NCI-H146 (cell line): ENCODE measurements at places on chromosomes 5 and 9.

DNA sequence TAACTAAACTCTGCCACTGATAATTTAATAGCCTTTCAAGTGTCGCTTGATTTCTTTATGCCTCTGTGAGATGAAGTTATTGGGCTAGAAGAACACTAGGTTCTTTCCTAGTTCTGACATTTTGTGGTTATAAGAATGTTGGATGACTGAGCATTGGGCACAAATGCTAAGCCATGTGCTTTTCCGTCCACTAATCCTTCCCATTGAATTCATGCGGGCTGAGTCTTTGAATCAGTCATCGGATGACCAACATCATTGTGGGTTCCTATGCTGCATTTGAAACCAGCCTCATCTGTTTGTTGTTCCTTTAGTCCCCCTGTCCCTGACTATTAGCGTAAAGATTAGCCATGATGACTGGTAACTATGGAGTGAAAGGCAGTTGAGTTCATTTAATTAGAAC is 58.5 kb downstream of the ALDH1A1 start:
- no peak for DNase-seq

DNA sequence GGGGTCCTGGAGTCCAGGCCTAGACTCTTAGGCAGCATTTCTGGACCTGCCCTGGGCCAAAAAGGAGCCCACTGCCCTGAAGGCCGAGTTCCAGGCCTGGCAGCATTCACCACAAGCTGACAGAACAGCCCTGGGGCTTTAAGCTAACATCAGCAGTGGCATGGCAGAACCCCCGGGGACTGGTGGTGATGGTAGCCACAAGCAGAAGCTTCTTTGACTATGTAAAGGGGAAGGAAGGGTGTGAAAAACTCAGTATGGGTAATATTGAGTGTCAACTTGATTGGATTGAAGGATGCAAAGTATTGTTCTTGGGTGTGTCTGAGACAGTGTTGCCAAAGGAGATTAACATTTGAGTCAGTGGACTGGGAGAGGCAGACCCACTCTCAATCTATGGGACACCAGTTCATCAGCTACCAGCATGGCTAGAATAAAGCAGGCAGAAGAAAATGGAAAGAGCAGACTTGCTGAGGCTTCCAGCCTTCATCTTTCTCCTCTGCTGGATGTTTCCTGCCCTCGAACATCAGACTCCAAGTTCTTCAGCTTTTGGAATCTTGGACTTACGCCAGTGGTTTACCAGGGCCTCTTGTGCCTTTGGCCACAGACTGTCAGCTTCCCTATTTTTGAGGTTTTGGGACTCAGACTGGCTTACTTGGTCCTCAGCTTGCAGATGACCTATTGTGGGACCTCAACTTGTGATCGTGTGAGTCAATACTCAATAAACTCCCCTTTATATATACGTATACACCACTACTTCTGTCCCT is 661.0 kb upstream of the C9orf72 start:
- no peak for DNase-seq

- DNase-seq = no peak
Observed at GRCh38 chr9:91654527-91654926, 230.9 kb upstream of the NFIL3 start.

DNA sequence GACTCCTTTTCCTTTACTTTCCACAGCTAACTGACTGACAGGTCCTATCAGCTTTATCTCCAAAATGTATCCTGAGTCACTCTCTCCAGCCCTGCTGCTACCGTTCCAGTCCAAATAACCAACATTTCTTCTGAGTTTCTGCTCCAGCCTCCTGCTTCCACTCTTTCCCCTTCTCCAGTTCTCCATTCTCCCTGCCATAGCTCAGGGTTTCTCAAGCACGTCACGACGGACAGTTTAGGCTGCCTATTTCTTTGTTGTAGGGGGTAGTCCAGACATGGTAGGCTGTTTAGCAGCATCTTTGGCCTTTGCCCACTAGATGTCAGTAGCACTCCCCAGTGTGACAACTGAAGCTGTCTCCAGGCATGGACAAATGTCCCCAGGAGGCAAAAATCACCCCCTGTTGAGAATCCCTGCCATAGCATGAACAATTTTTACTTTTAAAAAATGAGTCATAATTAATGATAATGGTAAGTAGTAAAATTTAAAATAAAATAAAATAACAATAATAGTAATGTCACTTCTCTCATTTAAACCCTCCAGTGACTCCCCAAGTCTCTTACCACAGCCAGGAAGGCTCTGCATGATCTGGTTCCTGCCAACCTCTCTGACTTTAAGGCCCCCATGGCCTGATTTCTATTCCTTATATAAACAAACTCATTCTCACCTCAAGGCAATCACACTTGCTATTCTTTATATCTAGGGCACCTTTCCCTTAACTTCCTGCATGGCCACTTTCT is 105.4 kb upstream of the FER start:
- DNase-seq = peak; percentile 26

DNA sequence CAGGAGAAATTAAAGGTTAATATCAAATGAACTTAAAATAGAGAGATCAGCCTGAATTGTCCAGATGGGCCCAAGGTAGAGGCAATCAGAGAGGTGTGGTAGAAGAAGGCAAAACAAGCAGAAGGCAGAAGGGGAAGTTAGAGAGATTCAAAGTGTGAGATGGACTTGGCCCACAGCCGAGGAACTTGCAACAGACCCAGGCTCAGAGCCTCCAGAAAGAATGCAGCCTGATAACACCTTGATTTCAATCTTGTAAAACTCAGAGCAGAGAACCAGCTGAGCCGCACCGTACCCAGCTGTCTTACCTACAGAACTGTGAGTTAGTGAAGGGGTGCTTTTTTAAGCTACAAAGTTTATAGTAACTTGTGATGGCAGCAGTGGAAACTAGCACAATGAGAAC is 190.9 kb downstream of the RFK start:
- DNase-seq = no peak

- no peak for DNase-seq
Observed at GRCh38 chr9:128898845-128899565, 17.1 kb downstream of the LRRC8A start.

- no peak for DNase-seq
Observed at GRCh38 chr5:168820874-168821273, 241.7 kb upstream of the PANK3 start.

DNA sequence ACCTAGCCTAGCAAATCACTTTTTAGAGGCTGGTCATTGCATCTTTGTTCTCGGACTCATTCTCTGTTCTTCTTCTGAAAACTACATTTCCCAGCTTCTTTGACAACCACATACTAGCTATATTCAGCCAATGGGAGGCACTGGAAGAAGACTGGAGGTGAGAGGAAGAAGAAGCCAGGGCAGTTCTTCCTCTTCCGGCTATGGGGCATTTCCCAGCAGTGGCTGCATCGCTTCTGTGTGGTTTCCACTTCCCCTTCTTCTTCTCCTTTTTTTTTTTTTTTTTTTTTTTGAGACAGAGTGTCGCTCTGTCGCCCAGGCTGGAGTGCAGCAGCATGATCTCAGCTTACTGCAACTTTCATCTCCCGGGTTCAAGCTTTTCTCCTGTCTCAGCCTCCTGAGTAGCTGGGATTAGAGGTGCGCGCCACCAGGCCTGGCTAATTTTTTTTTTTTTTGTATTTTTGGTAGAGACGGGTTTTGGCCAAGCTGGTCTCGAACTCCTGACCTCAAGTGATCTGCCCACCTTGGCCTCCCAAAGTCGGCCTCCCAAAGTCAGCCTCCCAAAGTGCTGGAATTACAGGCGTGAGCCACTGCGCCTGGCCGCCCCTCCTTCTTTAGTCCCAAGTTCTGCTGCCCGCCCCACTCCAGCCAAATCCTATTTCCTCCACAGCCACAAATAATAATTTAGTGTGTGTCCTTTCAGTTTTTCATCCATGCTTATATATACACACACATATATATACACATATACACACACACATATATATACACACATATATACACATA is 6.9 kb upstream of the UBAP1 start:
- no peak for DNase-seq

DNA sequence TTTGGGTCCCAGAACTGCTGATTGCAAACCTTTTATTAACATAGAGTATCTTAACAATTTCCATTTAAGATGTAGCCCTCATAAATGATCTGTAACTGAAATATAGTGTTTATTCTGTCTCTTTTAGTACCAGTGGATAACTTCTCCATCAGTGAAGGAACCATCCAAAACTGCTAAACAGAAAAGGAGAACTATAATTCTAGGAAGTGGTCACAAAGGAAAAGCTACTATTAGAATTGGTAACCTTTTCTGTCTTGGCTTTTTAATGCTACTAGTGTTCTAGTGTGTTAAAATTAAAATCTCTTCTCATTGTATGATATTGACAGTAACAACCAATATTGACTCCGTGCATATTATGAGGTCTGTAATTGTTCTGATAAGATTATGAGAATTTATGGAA is 12.8 kb downstream of the CEP78 start:
- no peak for DNase-seq

- DNase-seq = no peak
Observed at GRCh38 chr5:19902316-19902934, 85.6 kb downstream of the CDH18 start.

- DNase-seq = no peak
Observed at GRCh38 chr5:133889271-133889905, 79.0 kb downstream of the C5orf15 start.

DNA sequence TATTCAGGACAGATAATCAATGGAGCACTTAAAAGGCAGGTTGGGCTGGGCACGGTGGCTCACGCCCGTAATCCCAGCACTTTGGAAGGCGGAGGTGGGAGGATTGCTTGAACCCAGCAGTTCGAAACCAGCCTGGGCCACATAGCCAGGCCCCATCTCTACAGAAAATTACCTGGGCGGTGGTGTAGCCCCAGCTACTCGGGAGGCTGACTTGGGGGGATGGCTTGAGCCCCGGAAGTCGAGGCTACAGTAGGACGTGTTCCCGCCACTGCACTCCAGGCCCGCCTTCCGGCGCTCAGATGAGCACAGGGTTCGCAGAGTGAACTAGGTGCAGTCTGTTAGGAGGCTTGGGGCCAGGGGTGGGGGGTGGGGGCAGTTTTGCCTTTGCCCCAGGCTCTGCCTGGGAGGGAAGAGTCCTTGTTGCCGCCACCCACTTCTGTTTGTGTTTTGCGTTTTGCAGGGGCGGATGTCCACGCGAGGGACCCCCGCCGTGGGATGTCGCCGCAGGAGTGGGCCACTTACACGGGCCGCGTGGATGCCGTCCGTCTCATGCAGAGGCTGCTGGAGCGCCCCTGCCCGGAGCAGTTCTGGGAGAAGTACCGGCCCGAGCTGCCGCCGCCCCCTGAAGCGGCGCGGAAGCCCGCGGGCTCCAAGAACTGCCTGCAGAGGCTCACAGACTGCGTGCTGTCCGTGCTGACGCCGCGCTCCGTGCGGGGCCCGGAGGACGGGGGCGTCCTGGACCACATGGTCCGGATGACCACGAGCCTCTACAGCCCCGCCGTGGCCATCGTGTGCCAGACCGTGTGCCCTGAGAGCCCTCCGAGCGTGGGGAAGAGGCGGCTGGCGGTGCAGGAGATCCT is 85.2 kb downstream of the ANKRD33B start:
- DNase-seq = no peak

DNA sequence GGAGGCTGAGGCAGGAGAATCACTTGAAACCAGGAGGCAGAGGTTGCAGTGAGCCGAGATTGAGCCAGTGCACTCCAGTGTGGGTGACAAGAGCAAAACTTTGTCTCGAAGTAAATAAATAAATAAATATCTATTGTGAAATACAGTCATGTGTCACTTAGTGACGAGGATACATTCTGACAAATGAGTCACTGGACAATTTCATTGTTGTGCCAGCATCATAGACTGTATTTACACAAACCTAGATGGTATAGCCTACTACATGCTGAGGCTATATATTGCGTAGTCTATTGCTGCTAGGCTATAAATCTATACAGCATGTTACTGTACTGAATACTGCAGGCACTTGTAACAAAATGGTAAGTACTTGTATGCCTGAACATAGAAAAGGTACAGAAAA is 61.1 kb upstream of the CCL21 start:
- DNase-seq = no peak

GRCh38 chr5:176901260-176902101 is 2.3 kb upstream of the HK3 start:
- no peak for DNase-seq

GRCh38 chr5:34452170-34452828 is 203.8 kb upstream of the RAI14 start:
- peak; percentile 64 for DNase-seq

- DNase-seq = no peak
Observed at GRCh38 chr5:155129513-155129880, 115.9 kb downstream of the KIF4B start.
